ENCODE measurements at places on chromosomes 12 and 14. TPM values are rescaled to one million over a fixed set of nuclear protein-coding genes. Genes with fewer than 3 reads are reported as not detected.

GRCh38 chr12:24197532-24197931 lies 248.1 kb upstream of the SOX5 start:
- no peak for DNase-seq

GRCh38 chr12:47785036-47785886 lies 12.2 kb downstream of the SLC48A1 start:
- no peak for DNase-seq

DNA sequence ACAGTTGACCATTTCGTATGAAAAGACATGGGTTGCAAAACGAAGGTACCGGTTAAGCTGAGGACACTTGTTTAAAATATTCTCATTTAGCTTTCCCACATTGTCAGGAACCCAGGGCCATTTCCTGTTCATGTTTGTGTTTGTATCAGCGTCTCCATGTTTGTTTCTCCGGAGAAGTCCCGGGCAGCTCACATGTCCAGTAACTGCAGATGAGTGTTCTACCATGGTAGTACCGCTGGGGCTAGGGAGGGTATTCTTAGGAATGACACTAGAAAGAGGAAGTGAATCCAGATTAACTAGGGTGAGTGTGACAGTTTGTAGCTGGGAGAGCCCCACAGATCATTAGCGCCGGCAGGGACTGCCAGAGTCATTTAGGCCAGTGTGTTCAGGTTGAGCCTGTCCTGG lies 50.0 kb upstream of the EVL start:
- DNase-seq: no peak

DNA sequence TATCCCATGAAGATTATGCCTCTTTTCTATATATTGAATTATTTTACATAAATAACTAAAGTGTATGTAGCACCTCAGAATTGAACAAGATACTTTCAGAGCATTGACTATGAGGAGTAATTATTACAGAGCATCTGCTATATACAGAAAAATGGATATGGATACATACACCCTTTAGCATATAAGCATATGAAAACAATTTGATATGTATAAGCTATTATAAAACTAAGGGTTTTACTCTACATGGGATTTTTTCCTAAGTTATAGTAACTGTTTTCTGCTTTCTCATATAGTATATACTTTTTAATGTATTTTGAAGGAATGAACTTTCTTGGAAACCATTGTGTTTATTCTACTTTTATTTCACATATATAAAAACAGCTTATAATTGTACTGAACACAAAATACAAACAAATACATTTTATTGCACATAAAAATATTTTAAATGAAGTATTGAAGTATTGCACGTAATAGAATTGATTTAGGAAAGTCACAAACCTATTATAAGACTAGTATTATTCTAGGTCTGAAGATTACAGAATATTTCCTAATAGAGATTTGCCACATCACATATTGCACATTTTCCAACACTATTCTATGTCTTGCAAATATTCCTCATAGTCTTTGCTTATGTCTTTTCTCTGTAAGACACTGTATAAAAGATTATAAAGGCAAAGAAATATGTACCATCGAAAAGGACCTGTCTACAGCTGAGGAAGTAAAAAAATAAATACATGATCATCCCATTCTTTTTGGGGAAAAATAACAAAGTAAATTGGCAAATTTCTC lies 8.4 kb downstream of the CD69 start:
- no peak for DNase-seq

DNA sequence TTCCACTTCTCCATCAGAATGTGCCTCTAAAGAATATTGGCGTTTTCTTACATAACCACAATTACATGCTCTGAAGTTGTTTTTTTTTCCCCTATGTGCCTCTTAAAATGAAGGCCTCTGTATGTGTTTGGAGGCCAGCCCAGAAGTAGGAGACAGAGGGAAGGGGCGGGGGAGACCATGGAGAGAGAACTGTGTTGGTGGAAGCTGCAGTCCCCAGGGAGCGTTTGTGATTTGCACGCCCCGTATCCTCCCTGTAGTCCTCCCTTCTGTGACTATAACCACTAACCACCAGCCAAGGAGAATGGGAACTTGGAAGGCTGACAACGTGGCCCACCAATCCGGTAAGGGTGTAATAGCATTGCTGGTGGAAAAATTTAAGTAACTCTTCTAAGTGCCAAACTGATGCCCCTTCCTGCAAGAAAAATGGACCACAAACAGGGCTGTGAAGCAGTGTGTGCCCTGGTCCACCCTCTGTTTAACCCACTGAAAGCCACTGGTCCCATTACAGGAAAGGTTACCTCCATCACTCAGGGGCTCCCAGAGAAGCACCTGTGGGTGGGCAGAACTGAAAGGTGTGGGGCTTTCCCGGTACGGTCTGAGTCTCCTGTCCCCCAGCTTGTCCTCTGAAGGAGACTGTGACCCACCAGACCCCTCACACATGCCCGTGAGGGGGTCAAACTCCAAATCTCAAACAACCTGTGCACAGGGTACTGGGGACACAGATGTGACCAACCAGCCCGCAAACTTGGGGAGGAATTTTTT lies 36.8 kb downstream of the CCDC88C start:
- DNase-seq: no peak

DNA sequence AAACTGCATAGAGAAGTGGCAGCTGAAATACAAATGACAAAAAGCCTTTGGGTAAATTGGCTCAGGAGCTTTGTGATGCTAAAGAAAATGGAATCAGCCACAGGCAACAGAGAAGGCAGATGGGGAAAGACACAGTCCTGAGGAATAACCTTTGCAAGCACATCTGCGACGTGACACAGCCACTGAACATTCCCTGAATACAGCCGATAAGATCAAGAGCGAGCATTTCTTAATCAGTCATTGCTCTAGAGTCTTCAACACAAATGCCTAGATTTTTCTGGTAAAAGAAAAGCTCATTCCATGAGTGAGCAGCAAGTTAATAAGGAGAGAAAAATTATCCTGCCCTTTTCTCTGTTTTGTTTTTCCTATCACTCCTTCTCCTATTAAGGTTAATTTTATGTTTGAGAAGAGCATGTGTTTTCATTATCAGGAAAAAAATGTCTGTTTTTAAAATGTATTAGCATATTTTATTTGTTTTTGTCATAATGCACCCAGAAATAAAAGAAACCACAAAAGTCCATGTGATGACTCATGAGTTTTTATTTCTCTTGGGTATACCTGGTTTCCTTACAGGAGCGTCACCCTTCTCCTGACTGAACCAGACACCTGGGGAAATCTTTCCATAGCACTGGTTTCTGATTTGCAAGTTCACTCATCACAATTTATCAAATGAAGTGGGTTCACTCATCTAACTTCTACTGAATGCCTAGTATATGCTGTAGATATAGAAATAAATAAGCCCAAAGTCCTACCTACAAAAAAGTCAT lies 45.4 kb upstream of the PCED1B start:
- DNase-seq: no peak

GRCh38 chr12:51549637-51550036 lies 41.4 kb upstream of the SCN8A start:
- DNase-seq: no peak

DNA sequence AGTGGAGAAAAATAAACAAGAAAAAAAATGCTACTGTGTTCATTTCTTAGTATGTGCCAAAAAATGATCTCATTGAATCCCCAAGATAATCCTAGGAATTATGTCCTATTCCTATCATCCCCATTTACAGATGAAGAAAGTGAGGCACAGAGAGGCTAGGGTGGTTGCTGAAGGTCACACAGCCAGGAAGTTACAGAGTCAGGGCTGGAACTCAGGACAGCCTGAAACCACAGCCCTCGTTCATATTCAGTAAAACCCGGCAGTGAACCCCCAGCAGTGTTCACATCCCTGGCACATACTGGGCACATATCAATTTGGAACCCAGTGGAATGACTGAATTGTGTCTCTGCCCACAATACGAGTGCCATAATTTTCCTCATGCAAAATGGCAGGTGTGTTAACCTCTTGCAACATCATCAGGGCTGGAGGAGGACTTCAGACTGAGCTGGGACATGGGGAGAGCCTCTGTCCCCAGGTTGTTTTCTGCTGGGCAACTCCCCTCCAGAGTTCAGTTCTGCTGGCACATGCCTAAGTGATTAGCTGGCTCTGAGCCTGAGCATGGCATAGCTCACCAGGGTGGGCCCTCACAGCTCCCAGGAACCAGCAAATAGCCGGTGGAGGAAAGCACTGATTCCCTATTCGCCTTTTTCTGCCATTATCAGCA lies 2.0 kb upstream of the PPP1CC start:
- DNase-seq: peak; percentile 47

DNA sequence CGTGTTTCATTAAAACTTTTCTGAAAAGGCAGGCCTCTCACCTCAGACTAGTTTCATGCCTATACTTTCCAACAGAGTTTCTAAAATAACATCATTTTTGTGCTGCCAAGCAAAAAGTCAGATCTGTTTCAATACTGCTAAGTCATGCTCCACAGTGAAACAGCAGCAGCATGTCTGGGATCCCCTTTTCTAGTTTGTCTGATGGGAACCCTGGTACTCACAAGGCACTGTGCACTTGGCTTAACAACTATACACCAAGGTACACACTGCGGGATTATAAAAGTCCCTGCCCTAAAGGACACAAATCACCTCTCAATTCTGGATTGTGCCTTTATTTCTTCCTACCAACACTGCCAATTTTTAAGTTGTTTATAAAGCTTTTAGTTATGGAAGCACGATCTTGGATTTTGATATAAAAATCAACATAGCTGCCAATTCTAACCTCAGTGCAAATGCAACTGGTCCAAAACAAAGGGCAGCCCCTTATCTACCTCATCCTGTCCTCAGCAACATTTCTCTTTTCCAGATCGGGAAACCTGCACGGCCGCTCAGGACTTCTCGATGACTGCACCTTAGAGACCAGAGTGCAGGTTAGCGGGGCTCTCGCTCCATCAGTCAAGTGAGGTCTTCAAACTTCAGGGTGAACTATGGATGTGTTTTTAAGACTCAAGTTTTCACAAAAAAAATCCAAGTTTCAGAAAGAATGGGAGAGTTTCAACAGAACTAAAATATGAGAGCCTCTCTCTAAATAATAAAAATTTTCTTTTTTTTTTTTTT lies 1.7 kb upstream of the EIF5 start:
- DNase-seq: no peak

DNA sequence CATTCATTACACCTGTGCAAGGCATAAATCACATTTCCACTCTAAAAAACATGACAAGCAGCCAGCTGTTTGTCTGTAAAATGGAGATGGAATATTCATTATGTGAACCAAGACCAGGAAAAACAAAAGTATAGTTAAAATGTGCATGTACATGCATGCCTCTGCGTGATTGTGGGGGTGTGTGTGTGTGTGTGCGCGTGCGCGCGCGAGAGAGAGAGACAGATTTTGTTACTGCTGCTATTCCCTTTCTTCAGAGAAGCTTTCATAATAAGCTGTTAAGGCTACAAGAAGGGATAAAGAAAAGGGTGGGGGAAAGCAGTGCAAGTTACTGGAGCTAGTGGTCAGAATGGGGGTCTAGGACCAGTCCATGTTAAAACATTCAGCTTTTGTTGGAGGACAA lies 430.3 kb downstream of the NAV3 start:
- DNase-seq: no peak

- DNase-seq: no peak
Observed at GRCh38 chr12:58007875-58008274, 66.5 kb downstream of the ATP23 start.

DNA sequence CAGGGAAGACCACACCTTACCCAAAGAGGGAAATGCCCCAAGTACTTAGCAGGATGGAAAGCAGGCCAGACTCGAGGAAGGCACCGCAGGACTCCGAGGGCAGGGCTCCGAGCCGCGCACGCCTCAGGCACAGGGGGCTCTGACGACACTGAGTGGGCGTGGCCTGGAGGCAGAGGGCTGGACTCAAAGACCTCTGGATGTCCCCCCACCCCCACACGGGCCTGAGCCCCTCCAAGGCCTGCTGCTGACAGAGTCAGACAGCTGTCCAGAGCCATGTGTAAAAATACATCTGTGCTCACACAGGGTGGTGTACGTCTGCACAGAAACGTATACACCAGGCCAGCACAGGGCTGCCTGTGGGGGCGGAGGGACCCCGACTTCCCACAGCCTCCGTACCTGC lies 1.4 kb downstream of the AKT1 start:
- DNase-seq: no peak

DNA sequence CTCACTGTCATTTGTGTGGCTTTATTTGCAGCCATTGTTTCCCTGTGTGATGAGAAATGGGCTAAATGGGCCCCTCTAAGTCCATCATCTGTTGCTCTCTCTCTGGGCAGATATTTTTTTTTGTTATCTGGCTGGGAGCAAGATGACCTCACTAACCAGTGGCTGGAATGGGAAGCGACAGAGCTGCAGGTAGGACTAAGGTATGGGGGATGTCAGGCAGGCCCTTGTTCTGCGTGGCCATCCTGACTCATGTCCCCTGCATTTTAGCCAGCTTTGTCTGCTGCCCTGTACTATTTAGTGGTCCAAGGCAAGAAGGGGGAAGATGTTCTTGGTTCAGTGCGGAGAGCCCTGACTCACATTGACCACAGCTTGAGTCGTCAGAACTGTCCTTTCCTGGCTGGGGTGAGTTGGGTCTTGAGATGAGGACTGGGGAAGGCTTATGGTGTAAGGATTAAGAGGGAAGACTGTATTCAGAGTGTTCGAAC lies 1.3 kb downstream of the MARS1 start:
- DNase-seq: no peak

DNA sequence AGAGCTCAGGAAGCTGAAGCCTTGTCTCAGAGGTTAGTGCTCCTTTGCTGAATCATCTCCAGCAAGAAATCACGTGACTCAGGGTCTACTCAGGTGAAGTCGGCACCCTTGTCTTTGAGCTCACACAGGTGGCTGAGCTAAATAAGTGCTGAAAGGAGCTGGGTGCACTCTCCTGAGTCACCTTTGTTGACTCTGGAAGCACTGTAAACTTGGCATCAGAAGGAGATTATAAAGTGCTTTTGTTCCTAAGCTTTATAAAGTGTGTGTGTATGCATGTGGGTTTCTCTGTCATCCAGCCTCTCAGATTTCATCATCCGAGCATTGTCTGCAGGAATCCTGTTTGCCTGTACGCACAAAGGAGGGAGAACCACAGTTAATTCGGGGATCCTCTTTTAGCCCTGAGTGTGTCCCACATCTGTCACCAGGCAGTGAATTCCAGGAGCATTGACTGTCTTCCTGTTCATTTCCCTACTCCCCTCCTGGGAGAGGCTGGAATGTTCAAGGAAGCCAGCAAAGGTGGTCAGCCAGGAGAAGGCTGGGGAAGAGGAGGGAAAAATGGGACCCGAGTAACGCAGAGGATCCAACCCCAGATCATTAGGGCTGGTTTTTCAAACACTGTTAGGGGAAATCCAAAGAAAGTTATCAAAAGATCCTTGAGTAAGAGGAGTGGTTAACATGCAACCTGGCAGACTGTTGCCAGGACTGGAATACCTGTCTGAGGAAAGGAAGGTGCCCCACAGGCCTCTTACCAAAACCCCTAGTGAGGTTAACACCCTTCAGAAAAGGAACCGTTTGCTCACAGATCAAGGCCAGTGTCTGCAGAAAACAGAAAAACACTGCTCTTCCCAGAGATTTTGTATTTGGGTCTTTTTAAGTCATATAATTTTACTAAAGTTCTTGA lies 157.5 kb upstream of the HIF1A start:
- DNase-seq: peak; percentile 86

- no peak for DNase-seq
Observed at GRCh38 chr12:120625557-120626419, 14.6 kb upstream of the CABP1 start.

- no peak for DNase-seq
Observed at GRCh38 chr12:52781399-52782082, 4.4 kb upstream of the KRT76 start.

Gene KRT3
- not detected for total RNA-seq

Gene SSPN
- total RNA-seq: 64.4 TPM

Gene GRIN2B
- total RNA-seq: 0.03 TPM

Gene IGFBP6
- total RNA-seq: 22.8 TPM

Gene CLEC7A
- total RNA-seq: 10.8 TPM

Gene CD27
- 3.8 TPM for total RNA-seq
